Activated T-cell treated with anti-CD3 and anti-CD28 coated beads, Interleukin-2, amount 50 U/mL, for 48 hours (primary cell): ENCODE measurements at places on chromosomes 2 and 18.

DNA sequence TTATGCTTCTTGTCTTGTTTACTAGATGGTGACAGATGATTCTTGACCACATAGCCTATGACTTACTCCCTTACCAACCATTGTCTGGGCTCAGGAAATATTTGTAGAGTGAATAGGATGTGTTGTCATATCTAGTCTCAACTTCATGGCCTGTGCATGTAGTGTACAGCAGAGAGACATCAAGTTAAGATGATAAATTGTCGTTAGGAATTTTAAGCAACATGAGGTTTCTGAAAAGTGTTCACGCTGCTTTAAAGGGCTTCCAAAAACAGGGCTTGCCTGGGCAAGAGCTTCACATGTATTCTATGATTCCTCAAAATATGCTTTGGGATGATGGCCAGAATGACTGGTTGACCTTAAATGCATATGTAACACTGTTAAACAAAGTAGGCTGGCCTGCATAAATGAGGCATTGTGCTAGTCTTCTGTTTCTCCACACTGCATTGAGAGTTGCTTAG, 424.0 kb downstream of the RND3 start:
- DNase-seq, result no peak

DNA sequence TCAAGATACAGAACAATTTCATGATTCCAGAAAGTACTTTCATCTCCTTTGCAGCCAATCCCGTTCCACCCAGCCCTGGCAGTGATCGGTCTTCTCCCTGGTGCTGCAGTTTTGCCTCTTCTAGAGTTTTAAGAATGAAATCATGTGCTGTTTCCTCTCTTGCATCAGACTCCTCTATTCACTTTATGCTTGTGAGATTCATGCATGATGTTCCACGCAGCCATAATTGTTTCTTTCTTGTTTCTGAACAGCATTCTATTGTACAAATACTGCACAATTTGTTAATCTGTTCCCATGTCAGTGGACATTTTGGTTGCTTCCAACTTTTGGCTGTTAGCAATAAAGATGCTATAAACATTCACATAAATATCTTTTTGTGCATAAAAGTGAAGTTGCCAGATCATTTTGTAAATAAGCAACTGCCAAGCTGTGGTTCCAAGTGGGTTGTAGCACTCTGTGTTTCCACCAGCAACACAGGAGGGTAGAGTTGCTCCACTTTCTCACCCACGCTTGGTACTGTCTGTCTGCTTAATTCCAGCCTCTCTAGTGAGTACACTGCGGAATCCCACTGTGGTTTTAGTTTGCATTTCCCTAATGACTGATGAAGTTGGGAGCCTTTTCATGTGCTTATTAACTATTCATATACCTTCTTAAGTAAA, 104.5 kb downstream of the TWIST2 start:
- DNase-seq, result no peak

DNA sequence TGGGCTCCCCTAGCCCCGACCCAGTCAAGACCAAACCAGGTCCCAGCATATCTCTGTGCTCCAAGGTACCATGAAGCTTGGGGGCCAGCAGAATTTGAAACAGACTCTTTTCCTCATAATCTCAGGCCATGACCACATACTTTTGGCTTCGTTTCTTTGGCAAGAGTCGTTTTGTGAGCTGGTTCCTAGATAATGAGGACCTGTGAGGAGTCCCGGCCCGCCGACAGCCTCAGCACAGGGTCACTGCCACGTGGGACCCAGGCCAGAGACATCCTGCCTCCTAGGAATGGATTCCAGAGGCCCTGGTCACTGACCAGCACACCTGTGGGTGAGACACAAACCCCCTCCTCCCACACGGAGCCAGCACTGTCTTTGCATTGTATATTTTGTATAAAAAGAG, 73.5 kb downstream of the VAPA start:
- no peak for DNase-seq

DNA sequence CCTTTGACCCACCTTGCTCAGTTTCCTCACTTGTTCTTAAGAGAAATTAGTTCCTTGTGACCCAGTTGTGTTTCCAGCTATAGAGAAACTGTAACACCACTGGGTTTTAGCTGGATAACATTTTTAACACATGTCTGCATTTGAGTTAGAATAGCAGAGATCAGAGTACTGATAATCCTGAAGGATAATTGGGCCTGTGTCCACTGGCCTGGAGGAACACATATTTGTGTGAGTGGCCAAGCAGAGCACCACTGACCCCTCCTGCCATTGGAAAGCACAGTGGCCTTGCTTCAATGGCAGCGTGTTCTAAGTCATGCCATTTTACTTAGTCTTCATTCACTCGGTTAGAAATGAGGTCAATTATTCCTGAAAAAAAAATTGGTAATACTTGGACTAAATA, 42.6 kb downstream of the PKP4 start:
- DNase-seq, result no peak

GRCh38 chr2:33062665-33063250, 116.0 kb downstream of the LTBP1 start:
- no peak for DNase-seq
